ENCODE measurements at places on chromosomes 5 and 9.

GRCh38 chr9:124767821-124768220 lies 3.3 kb downstream of the NR6A1 start:
- no peak for DNase-seq

DNA sequence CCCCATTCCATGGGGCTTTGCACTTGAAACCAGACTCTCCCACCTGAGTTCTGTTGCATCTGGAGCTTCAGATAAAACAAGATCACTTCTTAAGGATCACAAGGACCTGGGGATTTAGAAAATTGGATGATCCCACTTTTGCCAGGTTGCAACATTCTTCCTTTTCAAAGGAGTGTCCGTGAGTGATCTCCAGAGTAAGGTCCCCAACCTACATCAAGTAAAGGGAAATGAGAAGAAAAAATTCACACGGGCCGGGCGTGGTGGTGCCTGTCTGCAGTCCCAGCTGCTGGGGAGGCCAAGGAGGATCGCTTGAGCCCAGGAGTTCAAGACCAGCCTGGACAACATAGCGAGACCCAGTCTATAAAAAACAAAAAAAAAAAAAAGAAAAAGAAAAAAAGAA lies 41.2 kb upstream of the COL5A1 start:
- no peak for DNase-seq

DNA sequence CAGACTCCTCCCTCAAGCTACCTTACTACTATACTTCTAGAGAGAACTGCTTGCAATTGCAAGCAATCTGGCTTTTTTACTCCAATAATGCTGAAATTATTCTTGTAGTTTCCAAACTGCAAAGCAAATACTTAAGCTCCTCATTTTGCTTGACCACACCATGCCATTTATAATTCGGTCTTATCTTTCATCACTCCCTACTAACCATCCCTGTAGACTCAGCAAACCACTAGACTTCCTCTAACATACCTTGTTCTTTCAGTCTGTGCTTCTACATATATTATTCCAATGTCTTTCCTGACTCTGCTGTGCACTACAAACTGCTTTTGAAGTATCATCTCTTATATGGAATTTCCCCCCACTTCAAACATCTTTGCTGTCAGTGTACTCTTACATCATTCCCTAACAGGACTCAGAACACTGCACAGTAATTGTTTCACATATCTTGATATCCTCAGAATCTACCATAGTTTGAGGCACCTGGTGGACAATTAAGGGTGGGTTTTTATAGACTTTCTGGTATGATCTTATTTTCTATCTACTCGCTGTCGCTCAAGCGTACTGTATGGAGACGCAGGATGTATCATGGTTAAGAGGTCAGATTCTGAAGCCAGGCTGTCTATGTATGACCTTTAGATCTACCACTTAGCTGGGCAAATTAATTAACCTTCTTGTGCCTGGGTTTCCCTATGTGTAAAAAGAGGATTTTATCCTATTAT lies 2.8 kb downstream of the IL6ST start:
- no peak for DNase-seq

DNA sequence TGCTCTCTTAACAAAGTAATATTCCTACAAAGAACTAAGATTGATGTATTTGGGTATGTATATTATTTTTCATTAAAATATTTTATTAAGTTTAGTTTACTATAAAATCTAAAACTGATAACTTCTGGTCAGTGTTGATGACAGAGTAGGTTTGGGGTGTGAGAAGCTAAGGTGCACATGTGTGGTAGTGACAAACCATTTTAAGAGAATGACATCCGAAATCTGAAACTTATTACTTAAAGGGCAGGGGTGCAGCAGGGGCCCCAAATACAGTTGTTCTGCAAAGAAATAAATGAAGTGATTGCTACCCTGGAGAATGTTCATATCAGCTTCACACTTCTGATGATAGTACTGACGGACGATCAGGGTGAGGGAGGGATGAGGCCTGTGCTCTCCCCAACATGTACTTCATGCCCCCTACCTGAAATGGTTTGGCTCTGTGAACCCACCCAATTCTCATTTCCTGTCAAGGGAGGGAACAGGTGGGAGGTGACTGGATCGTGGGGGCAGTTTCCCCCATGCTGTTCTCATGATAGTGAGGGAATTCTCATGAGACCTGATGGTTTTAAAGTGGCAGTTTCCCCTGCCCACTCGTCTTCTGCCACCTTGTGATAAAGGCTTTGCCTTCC lies 125.3 kb upstream of the RFX3 start:
- DNase-seq = no peak

DNA sequence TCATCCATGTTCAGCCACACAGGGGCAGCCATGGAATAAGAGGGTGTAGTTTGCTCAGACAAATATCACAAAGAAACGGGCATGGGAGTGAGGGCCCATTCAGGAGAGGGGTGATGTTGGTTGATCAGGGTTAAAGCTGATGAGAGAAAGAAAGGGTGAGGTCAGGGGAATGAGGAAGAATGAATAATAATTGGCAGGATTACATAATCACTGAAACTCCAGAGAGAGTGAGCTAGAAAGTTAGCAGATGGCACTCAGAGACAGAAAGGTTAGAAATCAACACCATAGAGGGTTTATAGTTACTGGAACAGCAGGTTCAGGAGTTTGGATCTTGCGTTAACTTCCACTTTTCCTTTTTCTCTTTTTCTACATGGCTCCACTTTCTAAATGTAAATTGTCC lies 113.9 kb downstream of the TAF11L14 start:
- no peak for DNase-seq

DNA sequence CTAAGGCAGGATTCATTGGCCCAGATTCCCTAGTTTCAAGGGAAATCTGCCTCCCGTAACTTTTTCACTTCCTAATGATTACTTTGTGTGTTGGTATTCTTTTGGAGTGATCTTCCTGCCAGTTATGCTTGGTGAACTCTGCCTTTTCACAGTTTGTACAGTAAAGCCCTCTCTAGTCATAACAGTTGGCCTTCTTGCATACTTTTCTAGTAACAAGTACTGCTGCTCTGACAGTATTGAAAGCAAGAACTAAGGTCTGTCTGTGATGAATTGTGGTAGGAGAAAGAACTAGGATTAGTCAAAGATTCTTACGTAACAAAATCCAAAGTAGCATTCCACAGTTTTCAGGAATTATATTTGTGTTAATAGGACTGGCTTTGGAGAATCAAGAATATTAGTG lies 1457.2 kb upstream of the WWC1 start:
- DNase-seq = no peak

- DNase-seq = no peak
These were observed 188.4 kb upstream of the DAPK1 start for GRCh38 chr9:87309236-87309635.

DNA sequence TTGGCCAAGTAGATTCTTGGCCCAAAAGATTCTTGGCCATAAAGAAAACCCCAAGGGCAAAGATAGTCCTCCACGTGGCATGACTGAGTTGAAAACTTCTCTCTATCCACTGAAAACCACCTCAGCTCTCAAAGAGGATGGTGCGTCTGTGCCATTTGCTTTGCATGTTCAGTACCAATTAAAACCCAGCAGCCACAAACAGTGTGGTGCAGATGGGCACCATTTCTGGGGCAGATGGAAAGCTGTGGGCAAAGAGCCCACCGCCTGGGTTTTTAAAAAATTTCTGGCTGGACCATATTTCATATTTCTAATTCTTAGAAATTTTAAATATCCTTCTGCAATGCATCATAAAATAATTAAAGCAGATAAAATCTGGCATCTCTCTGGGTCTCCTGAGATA lies 84.5 kb upstream of the PUM3 start:
- DNase-seq = no peak

GRCh38 chr5:126044111-126044668 lies 379.0 kb upstream of the GRAMD2B start:
- DNase-seq = no peak

DNA sequence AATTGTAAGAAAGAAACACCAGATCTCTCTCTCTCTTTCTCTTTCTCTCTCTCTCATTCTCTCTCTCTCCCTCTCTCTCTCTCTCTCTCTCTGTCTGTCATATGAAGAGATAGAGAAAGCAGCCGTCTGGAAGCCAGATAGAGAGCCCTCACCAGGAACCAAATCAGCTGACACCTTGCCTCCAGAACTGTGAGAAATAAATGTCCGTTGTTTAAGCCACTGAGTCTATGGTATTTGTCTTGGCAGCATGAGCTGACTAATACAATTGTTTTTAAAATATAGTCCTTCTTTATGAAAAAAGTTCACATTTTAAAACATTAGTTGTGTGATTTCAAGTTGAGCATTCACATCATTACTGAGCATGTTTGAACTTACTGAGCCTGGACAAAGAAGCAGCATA lies 275.6 kb downstream of the CETN3 start:
- DNase-seq = no peak
